Mesothelial cell of epicardium (in vitro differentiated cells): ENCODE measurements at places on chromosomes 4 and X. TPM values are rescaled to one million over a fixed set of nuclear protein-coding genes. Genes with fewer than 3 reads are reported as not detected.

- DNase-seq = no peak
These were observed 53.1 kb downstream of the CCNI start for GRCh38 chr4:77022560-77023179.

GRCh38 chrX:144732588-144732987, 514.7 kb upstream of the SPANXN1 start:
- no peak for DNase-seq

- no peak for DNase-seq
These were observed 87.0 kb downstream of the EFNB1 start for GRCh38 chrX:68915778-68916177.

DNA sequence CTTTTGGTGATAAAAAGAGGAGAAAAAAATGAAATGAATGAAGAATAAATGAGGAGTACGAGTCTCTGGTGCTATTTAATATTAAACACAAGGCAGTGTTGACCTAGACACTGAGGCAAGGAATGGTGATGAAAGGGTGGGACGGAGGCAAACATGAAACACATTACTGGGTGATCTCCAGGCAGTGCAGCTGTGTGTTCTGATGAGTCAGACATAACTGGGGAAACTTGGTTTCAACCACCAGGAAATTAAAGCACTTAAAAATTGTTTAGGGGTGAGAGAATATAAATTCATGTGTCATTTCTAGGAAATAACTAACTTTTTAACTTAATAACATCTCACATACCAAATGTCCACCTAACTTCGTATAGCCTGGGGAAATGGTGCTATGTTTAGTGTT, 19.7 kb upstream of the CXCL6 start:
- DNase-seq = no peak

- DNase-seq = no peak
These were observed 213.5 kb downstream of the LDB2 start for GRCh38 chr4:16684935-16685334.

GRCh38 chr4:123588631-123589241, 192.1 kb downstream of the SPRY1 start:
- DNase-seq = no peak

- peak; percentile 33 for DNase-seq
These were observed at the start of gene GPRIN3 for GRCh38 chr4:89307446-89308160. Gene GPRIN3, minus strand, starts transcription at chr4:89307800. Its CDS starts 57,690 bp downstream, at chr4:89250110.

- no peak for DNase-seq
These were observed 291.5 kb upstream of the GALNTL6 start for GRCh38 chr4:171521726-171522125.

- no peak for DNase-seq
These were observed 33.5 kb downstream of the OR13H1 start for GRCh38 chrX:131577413-131577812.

- no peak for DNase-seq
These were observed 111.2 kb upstream of the TBC1D9 start for GRCh38 chr4:140867356-140867755.

- no peak for DNase-seq
These were observed 74.2 kb downstream of the BEND4 start for GRCh38 chr4:42078184-42078801.

- DNase-seq = no peak
These were observed 377.9 kb upstream of the EMCN start for GRCh38 chr4:100895556-100896197.

DNA sequence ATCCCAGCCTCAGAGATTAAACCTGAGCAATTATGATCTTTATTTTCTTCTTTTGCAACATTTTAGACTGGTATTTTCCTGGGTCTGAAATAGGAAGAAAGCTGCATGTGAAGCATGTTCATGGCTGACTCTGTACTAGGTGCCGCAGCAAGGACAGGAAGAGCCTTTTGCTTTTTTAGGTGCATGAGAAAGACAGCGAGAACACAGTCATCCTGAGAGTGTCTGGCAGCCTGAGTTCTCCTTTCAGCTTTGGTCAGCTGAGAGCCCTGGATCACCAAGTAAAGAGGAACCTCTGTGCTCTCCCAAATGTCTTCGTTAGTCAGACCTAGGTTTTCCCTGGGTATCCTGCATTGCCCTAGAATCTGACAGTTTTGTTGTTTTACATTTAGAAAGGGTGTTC, 29.8 kb downstream of the FAM149A start:
- no peak for DNase-seq

DNA sequence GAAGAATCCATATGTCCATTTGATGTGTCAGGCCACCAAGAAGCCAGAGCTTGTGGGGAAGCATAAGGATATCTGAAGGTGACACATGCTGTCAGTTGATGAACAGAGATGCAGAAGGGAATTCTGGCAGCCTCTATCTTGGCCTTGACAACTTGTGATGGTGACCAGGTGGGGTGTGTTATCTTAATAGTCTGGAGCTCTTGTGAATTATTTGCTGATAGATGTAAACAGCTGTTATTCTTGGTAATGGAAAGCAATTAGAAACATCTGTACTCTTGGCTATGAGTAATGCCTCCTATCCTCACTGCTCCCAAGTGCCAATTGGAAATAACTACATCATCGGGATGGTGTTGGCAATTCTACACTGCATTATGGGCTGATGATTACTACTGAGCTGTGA, 51.9 kb downstream of the NAA11 start:
- no peak for DNase-seq

GRCh38 chr4:11698846-11699590, 270.3 kb upstream of the HS3ST1 start:
- no peak for DNase-seq

DNA sequence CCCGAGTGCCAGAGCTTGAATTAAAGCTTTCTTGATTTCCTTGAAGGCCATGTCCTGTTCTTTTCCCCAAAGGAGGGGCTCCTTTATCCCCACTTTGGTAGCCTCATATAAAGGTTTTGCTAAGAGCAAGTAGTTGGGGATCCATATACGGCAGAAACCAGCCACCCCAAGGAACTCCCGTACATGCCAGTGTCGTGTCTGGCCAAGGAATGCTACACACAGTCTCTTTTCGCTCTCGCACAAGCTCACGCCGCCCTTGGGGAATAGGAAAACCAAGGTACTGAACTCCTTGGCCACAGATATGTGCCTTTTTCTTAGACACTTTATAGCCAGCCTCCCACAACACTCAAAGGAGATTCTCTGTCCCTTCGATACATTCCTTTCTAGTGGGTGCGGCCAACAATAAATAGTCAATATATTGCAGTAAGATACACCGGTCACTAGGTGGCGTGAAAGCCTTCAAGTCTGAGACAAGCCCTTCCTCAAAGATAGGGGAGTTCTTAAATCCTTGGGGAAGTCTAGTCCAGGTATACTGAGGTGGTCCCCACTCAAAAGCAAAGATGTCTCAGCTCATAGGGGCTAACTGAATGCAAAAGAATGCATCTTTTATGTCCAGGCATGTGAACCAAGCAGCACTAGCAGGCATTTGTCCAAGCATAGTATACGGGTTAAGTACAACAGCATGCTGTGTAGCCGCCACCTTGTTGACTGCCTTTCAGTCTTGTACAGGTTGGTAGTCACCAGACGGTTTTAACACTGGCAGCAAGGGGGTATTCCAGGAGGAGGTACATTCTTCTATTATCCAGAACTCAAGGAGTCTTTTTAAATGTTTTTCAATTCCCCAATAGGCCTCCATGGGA, 57.8 kb upstream of the XAGE1B start:
- DNase-seq = no peak

- no peak for DNase-seq
These were observed 189.8 kb upstream of the ANK2 start for GRCh38 chr4:112859456-112860184.

DNA sequence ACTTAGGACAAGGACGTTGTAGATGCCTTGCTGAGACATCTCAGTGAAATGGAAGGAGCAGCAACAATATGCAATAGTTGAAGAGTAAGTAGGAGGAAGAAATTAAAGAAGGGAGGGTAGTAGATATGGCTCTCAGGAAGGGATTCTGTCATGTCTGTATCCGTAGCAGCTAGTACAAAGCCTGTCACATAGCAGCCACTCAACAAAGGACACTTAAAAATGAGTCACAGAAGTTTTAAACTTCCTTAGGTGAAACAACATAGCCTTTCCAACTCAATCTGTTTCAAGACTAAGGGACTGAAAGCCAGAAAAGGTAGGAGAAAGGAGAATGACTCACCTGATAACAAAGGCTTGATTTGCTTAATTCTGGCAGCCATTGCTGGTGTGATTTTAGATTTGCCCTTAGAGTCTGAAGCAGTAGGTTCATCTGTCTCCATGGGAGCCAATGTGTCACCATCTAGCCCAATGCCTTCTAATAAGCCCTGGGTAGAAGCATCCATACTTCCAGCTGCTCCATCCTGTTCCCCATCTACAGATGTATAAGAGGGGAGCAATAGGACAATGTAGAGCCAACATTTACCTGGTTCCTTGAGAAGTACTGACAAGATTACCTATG, 86.6 kb downstream of the HUWE1 start:
- no peak for DNase-seq

GRCh38 chr4:147954850-147955249, 223.0 kb downstream of the ARHGAP10 start:
- no peak for DNase-seq

- DNase-seq = no peak
These were observed 15.1 kb downstream of the L1CAM start for GRCh38 chrX:153870791-153871360.

DNA sequence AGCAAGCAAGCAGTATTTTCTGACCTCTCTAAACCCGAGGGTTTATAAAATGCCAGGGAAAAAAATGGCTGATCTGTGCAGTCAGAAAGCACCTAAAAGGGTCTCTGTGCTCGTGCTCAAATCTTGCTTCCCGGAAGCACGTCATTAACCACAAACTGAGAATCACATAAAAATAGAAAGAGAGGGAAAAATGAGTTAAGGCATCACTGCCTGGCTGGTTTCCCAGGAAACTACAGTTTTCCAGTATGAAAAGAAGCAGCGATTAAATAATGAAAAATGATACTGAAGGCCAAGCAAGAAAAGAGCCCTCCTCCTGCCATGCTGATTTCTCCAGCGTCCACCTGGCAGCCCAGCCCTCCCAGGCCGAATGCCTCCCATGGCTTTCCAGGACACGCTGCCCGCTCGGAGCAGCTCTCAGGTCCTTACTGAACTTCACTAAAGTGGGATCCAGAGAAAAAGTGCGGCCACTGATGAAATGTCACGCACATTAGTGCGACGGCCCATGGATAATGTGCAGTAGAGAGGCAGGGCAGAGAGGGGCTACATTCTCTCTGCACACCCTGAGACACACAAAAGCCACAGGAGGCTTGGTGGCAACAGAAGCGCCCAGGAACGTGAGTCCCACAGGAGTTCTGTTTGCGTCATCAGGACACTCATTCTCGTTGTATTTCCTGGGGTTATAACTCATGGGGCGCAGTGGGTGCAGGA, 80.4 kb downstream of the WFS1 start:
- no peak for DNase-seq

DNA sequence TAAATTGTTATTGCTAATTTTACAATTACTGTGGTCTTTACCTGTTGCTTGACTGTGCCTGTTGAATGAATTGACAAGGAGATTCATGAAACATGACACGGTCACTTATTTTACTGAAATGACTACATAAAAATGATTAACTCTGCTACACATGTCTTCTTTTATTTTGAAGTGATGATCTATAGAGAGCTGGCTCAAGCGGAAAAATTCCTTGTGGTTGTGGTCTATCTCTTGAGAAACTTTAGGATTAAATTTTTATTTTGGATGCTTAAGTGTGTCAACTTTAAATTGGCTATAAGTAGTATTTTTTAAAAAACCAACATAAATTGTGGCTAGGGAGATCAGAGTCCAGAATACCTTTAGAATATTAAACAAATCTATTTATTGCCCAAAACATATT, 131.8 kb upstream of the PITX2 start:
- DNase-seq = no peak

- peak; percentile 62 for DNase-seq
These were observed 581 bp downstream of the UBE2K start for GRCh38 chr4:39698424-39699009.

DNA sequence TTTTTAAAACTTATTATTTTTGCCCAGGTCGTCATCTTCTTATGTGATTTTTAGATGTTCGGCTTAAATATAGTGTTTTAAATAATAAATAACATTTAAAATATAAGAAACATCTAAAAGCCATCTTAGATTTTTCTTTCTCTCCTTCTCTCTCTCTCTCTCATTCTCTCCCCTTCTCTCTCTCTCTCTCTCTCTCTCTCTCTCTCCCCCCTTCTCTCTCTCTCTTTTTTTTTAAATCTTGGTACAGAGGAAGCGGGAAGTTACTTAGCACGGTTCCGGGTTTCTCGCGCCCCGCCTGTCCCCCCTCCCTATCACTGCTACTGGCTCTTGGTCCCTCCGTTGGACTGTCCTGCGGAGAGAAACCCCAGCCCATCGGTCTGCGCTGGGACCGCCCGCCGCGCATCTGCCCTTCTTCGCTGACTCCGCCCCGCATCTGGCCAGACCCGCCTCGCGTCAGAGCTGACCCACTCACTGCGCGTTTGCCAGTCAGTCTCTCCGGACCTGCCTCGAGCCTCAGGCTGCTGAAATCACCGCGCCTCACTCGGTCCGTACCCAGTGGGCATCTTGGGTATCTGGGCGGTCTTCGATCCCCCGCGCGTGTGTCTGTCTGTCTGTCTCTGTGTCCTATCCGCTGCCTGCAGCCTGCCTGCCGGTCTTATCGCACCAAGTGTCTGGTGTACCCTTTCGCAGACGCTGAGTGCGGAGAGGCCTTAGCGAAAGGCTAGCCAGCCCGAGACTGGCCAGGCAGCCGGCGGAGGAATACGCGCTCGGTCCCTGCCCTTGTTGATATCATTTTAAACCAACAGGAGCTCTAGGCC, at the start of gene PABPC5:
PABPC5 (plus strand) TSS at position 489 of the 818 bp plus-strand sequence. CDS start 739 bp downstream, outside the sequence.
- DNase-seq = peak; percentile 85

- no peak for DNase-seq
These were observed 89.7 kb upstream of the PCDH7 start for GRCh38 chr4:30630431-30630830.

GRCh38 chr4:82753238-82753637, 45.4 kb downstream of the SCD5 start:
- DNase-seq = no peak

DNA sequence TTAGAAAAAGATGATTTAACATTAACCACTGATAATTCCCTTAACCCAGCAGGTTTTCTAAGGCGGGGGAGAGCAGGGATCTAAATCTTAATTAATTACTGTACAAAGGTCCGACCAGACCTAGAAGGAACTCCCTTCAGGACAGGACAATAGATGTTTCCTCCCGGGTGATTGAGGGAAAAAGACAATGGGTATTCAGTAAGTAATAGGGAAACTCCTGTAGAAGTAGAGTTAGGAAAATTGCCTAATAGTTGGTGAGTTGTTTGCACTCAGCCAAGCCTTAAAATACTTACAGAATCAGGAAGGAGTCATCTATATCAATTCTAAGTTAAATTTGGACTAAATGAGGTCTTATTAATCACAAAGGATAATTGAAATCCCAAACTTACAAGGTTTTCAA, 5.8 kb upstream of the SRD5A3 start:
- no peak for DNase-seq

GRCh38 chr4:102404431-102404969, 59.2 kb upstream of the SLC39A8 start:
- DNase-seq = no peak

Gene NPY1R
- total RNA-seq = 0.45 to 0.62 TPM (median 0.56 TPM) in 3 replicates

Gene PPP2R2C
- 4.1 to 5.8 TPM (median 5.2 TPM) in 3 replicates for total RNA-seq

Gene PROM1
- total RNA-seq = 11.6 to 13.7 TPM (median 12.4 TPM) in 3 replicates

Gene ZNF674
- 4.5 to 6.4 TPM (median 5.7 TPM) in 3 replicates for total RNA-seq

Gene CAMK2D
- total RNA-seq = 31.7 to 35.1 TPM (median 33.9 TPM) in 3 replicates

Gene BGN
- 114 to 121 TPM (median 121 TPM) in 3 replicates for total RNA-seq

Gene TECRL
- total RNA-seq = 0.40 to 0.94 TPM (median 0.70 TPM) in 3 replicates

Gene MAGED1
- total RNA-seq = 354 to 374 TPM (median 363 TPM) in 3 replicates

Gene CYSLTR1
- total RNA-seq = 0.54 to 0.68 TPM (median 0.62 TPM) in 3 replicates

Gene TLR2
- total RNA-seq = 2.4 to 3.0 TPM (median 2.9 TPM) in 3 replicates
